HCEC 1CT (cell line): ENCODE measurements at places on chromosomes 2 and 18.

DNA sequence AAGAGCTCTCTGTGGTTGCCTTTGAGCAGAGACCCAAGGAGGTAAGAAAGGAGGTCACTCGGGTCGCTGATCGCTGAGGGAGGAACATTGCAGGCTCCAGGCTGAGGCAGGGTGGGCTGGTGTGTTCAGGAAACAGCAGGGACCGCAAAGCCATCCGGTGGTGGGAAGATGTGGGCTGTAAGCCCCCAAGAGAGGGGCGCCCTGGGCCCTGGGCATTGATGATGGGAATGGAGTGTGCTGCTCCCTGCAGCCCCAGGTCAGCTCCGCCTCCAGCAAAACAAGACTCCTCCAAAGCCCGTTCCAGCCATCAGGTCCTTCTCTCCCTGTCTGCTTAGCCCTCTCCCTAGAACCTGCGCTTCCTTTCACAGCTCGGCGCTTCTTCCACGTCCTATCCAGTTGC, 229.7 kb downstream of the KLHL29 start:
- no peak for DNase-seq

- no peak for DNase-seq
Measured at GRCh38 chr2:84026818-84027217, 432.3 kb downstream of the SUCLG1 start.

- DNase-seq = peak; percentile 17
Measured at GRCh38 chr2:71933467-71934319, 214.0 kb downstream of the CYP26B1 start.

DNA sequence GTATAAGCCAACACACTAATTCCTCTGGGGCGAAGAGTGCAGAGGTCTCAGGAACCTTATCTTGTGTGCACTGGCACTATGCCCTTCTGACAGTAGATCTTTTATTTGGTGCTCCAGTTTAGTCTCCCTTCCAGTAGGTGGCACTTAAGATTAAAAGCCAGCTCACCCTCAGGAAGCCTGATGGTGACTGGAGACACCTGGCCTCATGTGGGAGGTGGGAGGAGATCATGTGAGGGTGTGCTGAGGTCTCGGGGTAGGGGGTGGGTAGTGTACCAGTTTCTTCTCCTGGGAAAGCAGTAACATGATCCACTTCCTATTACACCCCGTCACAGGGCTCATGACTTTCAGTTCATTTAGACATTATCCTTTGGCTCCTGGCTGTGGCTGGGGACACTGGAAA, 654.9 kb downstream of the ADCYAP1 start:
- DNase-seq = no peak

- DNase-seq = no peak
Measured at GRCh38 chr18:48186861-48187260, 222.3 kb downstream of the ZBTB7C start.

DNA sequence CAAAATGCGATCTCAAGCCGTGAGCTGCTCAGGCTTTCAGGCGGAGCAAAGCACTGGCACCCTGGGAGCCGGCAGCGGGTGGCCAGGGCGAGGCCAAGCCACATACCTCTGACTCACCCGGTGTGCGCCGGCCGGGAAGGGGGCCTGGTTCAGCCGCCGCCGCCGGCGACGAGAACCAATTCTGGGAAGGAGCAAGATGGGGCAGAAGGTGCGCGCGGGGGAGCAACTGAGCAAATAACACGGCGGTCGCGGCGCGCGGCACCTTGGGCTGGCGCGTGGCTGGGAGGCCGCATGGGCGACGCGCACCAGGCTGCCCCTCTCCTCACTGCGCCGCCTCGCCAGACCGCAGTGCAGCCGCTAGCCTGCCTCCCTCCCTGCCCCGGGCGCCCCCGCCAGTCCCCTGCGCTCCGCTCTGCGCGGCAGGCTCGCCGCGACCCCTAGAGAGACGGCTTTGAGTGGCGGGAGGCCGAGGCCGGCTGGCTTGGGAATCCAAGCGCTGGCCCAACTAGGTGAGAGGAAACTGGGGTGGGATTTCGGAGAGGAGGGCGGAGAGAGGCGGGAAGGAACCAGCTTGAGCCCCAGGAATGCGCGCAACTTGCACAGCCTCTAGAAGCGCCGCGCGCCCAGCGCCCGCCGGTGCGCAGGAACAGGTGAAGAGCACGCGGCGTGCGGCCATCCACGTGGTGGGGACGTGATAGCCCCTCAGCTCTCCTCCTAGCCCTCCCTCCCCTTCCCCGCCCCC, 3.2 kb downstream of the NRP2 start:
- DNase-seq = peak; percentile 69

GRCh38 chr2:195820373-195820772, 163.3 kb downstream of the SLC39A10 start:
- peak; percentile 66 for DNase-seq

DNA sequence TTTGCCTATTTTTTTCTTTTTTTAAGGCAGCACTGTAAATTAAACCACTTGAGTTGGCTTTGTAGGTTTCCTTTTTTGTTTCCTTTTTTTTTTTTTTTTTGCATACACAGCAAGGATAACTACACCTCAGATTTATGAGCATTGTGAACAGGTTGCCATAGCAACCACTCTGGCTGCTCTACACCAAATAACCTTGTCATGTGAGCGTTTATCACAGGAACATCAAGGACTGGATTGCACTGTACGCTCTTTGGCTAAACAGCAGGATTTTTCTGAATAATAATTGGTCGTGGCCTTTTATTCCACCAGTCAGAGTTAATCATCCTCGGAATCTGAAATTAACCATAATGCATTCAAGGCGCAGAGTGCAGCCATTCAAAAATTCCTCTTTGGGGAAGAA, 199.1 kb upstream of the SLC14A2 start:
- DNase-seq = no peak

DNA sequence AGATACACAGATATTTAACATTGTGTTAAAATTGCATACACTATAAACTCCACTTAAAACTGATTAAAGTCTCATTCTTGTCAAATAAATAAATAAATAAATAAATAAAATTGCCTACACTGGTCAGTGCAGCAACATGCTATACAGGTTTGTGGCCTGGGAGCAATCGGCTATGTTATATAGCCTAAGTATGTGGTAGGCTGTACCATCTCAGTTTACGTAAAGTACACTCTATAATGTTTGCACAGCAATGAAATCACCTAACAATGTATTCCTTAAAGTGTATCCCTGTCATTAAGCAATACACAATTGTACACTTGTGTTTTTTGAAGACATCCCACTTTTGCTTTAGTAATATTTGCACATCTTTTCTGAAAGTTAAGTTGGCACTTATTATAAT, 337.7 kb upstream of the SETBP1 start:
- no peak for DNase-seq

DNA sequence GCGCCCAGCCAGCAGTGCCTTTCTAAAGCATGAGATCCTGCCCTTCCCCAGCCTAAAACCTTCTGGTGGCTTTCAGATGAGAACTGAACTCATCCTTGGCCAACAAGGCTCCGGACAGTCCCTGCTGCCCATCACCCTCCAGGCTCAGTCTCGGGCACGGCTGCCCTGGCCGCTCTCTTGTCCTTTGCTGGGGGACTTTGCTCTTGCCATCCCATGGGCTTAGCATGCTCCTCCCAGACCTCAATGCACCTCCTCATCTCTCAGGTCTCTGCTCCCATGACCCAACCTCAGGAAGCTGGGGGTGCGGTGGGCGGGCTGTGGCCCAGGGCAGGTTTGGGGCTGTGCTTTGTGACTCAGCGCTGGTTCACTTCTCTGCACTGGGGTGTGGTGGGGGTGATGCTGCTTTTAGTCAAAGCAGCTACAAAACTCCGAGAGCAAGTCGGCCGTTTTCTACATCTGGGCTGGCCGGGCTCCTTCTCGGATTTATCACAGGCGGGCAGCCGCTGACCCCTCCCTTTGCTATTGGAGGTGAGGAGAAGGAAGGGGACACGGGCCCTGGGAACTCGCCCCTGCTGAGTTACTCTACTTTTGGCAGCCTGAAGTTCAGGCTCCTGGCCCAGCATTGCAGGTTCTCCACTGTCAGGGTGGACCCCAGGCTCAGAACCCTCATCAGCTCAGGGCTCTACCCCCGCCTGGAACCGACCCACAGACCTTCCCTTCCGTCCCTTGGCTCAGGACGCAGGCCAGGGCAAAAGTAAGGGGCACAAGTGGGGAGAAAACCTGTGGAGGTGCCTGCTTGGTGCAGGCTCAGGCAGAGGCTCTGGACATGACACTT, 90.6 kb upstream of the TAF1B start:
- peak; percentile 90 for DNase-seq

GRCh38 chr2:98444436-98445176, at the start of gene INPP4A:
INPP4A (plus strand) TSS chr2:98444858; CDS start chr2:98520049, 75,191 bp downstream.
- DNase-seq = peak; percentile 57
